ENCODE measurements at places on chromosomes 6 and 20.

GRCh38 chr6:6455272-6455671, 133.2 kb upstream of the LY86 start:
- H3K36me3 ChIP-seq = no peaks in the 10 kb centered on the region
- H3K4me1 ChIP-seq = no peaks in the 10 kb centered on the region
- no peak for DNase-seq
- H3K27ac ChIP-seq = no peak overlapping the region
- no peak overlapping the region for H3K4me3 ChIP-seq
- no peaks in the 10 kb centered on the region for H3K27me3 ChIP-seq

DNA sequence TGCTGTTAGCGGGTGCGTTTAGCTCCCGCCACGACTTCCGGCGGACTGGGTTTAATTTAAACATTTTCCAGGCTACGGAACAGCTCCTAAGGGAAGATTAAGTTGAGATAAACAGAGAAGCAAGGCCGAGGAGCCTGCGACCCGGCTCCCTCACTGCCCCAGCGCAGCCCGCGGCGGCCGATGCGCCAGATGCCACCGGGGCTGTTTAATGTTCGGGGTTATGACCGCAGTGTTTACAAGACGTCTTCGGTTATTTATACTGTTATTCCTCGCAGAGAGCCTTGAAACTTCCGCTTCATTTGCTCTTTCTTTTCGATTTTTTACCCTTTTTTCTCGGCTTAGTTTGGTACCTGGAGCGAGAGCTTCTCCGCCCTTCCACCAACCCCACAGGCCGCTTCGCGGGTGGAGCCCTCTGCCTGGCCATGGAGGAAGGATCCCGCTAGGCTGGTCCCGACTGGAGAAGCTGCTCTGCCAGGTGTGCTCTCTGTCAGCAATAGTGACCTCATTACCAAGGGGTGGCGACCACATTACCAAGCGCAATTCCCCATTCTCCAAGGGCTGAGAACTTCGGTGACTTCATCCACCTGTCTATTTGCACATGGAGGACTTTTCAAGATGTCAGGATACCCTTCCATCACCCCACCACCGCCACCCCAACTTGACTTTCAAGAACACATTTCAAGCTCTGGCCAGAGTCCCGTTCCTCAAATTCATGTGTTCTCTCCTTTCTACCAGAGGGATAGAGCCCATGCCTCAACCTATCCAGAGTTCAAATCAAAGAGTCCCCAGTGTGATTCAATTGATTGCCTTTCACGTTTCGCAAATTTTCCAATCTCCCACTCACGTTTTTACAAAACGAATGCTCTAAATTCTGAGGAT, 4.1 kb downstream of the TCF21 start:
- no peaks in the 10 kb centered on the region for H3K36me3 ChIP-seq
- peaks cover 48% of the 10 kb centered on the region for H3K27me3 ChIP-seq
- H3K4me1 ChIP-seq = no peaks in the 10 kb centered on the region
- DNase-seq = peak; percentile 56

DNA sequence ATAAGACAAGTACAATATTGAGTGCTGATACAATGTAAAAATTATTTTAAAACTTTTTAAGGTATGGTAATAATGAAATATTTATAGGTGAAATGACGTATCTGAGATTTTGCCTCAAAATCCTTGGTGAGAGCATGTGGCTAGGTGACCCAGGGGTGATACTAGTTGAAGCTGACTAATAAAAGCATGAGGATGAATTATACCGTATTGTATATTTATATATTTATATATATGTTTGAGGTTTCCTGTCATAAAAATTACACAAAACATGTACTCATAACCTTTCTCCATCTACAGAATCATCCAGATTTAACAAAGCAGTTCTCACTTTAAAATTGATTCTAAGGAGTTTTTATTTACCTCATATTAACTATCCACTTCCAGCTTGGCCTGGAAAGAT, 358.1 kb downstream of the CDKAL1 start:
- H3K27ac ChIP-seq = no peak overlapping the region
- no peaks in the 10 kb centered on the region for H3K27me3 ChIP-seq
- no peak for DNase-seq
- H3K4me3 ChIP-seq = no peak overlapping the region
- H3K4me1 ChIP-seq = no peaks in the 10 kb centered on the region
- no peaks in the 10 kb centered on the region for H3K36me3 ChIP-seq

DNA sequence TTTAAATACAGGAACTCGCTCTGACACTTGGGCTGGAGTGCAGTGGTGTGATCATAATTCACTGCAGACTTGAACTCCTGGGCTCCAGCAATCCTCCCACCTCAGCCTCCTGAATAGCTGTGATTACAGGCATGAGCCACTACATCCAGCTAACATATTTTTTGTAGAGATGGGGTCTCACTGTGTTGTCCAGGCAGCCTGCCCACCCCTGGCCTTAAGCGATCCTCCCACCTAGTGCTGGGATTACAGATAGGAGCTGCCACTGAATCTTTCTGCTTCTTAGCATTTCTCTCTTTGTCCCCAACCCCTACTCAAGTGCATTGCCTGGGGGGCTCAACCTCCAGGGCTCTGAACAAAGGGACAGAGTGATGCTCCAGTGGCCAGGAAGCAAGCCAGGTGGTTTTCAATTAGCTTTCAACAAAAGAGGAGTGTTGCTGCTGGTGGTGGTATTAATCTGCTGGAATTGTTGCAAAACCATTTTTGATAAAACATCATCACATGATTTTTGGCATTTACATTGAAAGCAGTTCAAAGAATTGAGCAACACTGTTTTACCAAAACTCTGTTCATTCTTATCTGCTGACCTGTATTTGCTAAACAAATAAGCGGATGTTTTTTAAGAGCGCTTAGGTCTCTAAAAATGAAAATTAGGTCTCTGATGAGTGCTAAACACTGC, 40.4 kb upstream of the BPIFA2 start:
- H3K36me3 ChIP-seq = no peaks in the 10 kb centered on the region
- DNase-seq = peak; percentile 40
- H3K27me3 ChIP-seq = no peaks in the 10 kb centered on the region
- no peaks in the 10 kb centered on the region for H3K4me1 ChIP-seq
- H3K4me3 ChIP-seq = no peak overlapping the region
- H3K27ac ChIP-seq = no peak overlapping the region

DNA sequence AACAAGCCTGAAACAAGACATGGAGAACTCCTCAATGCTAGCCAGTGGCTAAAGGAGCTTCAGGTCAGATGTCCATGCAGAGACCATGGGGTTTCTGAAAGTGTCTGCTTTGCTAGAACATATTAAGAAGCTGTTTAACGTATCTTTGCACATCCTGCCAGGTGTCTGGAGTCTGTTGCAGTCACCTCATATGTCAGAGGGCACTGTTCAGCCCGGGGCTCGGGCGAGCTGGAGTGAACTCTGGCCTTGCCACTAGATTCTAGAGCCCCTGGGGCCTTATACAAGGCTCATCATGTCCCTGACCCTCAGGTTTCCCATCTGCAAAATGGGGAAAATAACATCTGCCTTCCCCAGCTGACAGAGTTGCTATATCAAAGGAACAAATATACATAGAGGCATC, 59.0 kb downstream of the PRDM1 start:
- no peaks in the 10 kb centered on the region for H3K36me3 ChIP-seq
- DNase-seq = no peak
- no peak overlapping the region for H3K27ac ChIP-seq
- no peaks in the 10 kb centered on the region for H3K4me1 ChIP-seq
- H3K27me3 ChIP-seq = no peaks in the 10 kb centered on the region
- H3K4me3 ChIP-seq = no peak overlapping the region

- DNase-seq = no peak
- no peak overlapping the region for H3K27ac ChIP-seq
- H3K27me3 ChIP-seq = no peaks in the 10 kb centered on the region
- H3K36me3 ChIP-seq = no peaks in the 10 kb centered on the region
- H3K4me3 ChIP-seq = no peak overlapping the region
- no peaks in the 10 kb centered on the region for H3K4me1 ChIP-seq
Measured at GRCh38 chr6:160156842-160157241, 35.2 kb downstream of the SLC22A1 start.

- H3K27me3 ChIP-seq = no peaks in the 10 kb centered on the region
- no peak overlapping the region for H3K4me3 ChIP-seq
- no peak overlapping the region for H3K27ac ChIP-seq
- peak; percentile 19 for DNase-seq
Measured at GRCh38 chr20:18718129-18718528, 95.5 kb upstream of the SCP2D1 start.

- no peaks in the 10 kb centered on the region for H3K4me1 ChIP-seq
- no peaks in the 10 kb centered on the region for H3K27me3 ChIP-seq
- no peak overlapping the region for H3K4me3 ChIP-seq
- H3K27ac ChIP-seq = no peak overlapping the region
Measured at GRCh38 chr6:41236276-41236675, 8.1 kb downstream of the TREML4 start.

- H3K4me1 ChIP-seq = no peaks in the 10 kb centered on the region
- H3K27ac ChIP-seq = no peak overlapping the region
- no peaks in the 10 kb centered on the region for H3K36me3 ChIP-seq
- no peaks in the 10 kb centered on the region for H3K27me3 ChIP-seq
- DNase-seq = no peak
Measured at GRCh38 chr6:140460267-140460666, 1085.8 kb upstream of the CITED2 start.

DNA sequence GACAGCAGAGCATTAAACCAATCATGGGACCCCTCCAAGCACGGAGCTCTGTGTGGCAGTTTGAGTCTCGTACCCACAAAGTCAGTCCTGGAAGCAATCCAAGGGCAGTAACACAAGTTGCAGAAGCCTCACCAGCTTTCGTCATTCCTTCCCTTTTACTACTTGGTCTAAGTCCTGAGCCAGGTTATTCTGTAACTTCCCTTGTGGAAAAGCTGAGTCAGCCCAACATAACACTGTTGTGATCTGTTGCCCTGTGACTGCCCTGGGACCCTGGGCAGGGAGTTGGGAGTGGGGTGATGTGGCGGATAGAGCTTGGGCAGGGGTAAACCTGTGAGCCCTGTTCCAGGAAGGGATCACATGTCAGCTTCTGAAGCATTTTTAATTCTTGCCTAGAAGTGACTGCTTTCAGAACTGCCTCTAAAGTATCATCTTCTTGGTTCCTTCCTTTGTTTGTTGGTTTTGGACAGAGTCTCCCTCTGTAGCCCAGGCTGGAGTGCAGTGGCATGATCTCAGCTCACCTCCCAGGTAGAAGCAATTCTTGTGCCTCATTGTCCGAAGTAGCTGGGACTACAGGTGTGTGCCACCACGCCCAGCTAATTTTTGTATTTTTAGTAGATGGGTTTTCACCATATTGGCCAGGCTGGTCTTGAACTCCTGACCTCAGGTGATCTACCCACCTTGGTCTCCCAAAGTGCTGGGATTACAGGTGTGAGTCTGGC, 183.7 kb upstream of the JAG1 start:
- H3K27ac ChIP-seq = no peak overlapping the region
- DNase-seq = peak; percentile 12
- no peaks in the 10 kb centered on the region for H3K27me3 ChIP-seq
- no peaks in the 10 kb centered on the region for H3K4me1 ChIP-seq

DNA sequence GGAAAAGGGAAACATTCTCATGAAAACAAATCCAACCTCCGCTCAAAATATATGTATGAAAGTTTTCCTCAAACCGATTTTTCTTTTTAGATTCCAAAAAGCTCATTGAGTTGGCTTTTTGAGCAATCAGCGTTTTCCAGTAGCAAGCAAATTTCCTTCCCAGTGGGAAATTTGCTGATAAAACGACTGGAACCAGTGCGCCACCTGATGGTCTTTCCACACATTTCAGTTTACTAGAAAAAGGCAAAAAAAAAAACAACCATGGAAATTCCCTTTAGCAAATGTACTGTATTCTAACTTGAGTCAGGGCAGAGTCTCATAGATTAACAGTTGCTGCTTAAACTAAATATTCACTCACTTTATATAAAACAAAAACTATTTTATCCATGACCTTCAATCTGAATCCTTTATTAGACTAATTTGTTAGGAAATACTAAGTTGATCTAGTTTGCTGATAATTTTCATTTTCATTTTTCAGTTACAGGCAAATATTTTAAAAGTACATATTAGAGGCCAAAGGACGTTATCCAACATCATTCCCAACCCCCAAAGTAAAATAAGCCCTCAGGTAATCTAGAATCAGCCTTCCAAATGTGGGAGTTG, 271.5 kb downstream of the FOXA2 start:
- H3K4me1 ChIP-seq = no peaks in the 10 kb centered on the region
- no peak overlapping the region for H3K4me3 ChIP-seq
- H3K36me3 ChIP-seq = no peaks in the 10 kb centered on the region
- H3K27me3 ChIP-seq = no peaks in the 10 kb centered on the region
- no peak overlapping the region for H3K27ac ChIP-seq

DNA sequence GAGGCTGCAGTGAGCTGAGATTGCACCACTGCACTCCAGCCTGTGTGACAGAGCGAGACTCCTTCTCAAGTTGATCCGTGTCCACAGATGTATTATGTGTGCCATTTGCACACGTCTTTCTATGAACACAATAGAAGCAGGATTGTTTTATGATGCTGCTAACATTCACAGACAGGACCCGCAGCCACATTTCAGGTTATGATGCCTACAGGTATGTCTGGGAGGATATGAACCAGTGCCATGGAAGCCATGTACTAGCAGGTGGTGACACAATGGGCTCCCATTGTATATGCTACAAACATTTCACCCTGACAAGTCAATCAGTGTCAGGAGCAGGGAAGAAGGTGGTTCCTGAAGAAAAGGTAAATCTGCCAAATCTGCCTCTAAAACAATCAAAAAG, 4.3 kb downstream of the TRAM2 start:
- H3K27me3 ChIP-seq = no peaks in the 10 kb centered on the region
- no peak overlapping the region for H3K27ac ChIP-seq
- no peak overlapping the region for H3K4me3 ChIP-seq
- no peak for DNase-seq

DNA sequence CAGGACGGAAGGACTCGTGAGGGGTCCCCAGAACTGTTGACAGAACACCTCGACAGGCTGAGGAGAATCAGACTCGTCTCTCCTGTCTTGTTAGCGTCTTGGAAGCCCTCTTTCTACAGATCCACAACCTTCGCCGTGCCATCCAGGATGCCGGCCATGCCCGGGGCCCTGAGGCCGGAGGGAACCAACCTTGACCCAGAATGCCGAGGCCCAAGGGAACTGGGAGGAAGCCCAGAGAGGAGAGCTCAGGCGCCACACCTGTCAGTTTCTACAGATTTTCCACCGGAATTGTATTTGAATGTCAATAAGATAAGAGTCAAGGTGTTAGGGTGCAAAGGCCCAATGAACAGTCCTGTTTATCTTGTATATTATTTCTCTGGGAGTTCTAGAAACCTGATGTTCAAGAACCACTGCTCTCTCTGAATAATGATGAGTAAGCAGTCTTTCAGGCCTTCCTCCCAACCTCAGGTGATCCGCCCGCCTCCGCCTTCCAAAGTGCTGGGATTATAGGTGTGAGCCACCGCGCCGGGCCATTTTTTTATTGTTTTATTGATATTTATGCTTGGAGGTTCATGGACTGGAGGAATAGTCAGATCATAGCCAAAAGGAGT, 799 bp upstream of the ME1 start:
- H3K4me1 ChIP-seq = peaks cover 3% of the 10 kb centered on the region
- no peak overlapping the region for H3K4me3 ChIP-seq
- peak; percentile 49 for DNase-seq
- no peaks in the 10 kb centered on the region for H3K27me3 ChIP-seq
- no peaks in the 10 kb centered on the region for H3K36me3 ChIP-seq

DNA sequence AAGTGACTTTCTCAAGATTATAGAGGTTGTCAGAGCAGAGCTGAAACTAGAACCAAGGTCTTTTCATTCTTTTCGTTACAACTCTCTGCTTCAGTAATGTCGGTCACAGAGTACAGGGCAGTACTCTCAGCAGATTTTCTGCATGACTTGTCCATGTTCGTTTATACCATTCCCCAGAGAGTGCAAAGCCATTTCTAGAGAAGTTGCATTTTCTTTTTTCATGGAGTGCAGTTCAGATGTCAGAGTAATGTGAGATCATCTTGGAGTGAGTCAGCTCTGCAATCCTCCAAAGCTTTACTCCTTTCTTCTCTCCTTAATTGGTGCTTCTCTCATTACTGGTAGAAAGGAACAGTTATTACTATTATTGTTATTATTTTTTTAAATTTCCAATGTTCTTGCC, 115.6 kb upstream of the B3GAT2 start:
- no peaks in the 10 kb centered on the region for H3K4me1 ChIP-seq
- H3K36me3 ChIP-seq = no peaks in the 10 kb centered on the region
- no peak for DNase-seq
- no peak overlapping the region for H3K27ac ChIP-seq
- no peak overlapping the region for H3K4me3 ChIP-seq
